NCI-H2227 treated with DMSO at 0.1 percent for 48 hours (cell line): ENCODE measurements at places on chromosomes 6 and 20.

GRCh38 chr6:509676-510075 lies 118.1 kb downstream of the IRF4 start:
- no peak for DNase-seq

DNA sequence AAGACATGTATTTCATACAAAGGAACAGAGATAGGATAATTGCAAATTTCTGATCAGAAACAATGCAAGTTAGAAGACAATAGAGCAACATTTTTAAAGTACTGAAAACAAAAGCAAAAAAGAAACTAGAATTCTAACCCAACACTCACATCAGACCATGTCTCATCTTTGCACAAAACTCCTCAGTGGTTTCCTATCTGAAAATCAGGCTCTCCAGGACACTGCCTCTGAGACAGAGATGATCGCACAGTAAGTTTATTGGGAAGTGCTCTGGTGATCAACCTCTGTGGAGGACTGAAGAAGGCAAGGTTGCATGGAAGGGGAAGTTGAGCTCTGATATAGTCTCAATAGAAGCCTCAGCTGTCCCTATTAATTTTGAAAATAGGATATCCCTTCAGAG lies 2.3 kb upstream of the TTBK1 start:
- DNase-seq, result no peak

DNA sequence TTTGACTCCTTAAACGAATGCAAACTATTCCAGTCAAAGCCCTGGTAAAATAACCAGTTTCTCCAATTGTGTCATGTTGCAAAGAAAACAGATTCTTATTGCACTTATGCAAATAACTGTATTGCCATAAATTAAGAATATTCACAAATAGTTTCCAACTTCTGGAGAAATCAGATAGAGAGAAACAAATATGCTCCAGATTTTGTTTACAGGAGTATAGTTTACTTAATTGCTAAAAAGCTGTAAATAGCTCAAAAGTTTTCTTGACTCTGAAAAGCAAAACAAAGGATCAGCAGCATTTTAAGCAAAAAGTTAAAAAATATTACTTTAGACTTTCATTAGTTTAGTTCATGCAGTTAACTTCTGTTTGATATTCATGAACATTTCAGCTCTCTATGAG lies 304.2 kb downstream of the PACRG start:
- DNase-seq, result no peak

DNA sequence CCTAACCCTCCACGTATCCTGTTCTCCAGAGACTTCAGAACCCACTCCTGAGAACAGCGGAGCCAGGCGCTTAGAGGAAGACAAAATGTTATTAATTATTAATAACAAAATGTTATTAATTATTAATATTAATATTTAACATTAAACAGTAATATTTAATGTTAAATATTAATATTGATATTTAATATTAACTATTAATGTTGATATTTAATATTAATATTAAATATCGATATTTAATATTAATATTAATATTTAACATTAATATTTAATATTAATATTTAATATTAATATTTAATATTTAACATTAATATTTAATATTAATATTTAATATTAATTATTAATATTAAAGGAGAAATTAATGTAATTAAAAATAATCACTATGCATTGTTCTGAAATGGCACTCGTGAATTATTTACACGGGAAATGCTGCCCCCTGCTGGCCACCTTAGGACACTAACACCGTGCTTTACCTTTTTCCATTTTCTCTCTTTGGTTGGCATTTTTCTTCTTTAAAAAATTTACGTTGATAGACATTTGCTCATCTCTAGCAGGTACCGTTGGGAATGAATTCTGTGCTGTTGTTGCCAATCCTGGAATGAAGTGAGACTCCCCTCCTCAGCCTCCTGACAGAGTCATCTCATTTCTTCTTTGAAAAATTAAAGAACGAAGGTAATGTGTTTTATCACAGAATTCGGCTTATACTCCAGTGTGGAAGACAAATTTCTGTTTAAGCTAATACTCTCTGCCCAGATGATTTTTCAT lies 7.5 kb upstream of the GGTLC1 start:
- DNase-seq, result peak; percentile 4

DNA sequence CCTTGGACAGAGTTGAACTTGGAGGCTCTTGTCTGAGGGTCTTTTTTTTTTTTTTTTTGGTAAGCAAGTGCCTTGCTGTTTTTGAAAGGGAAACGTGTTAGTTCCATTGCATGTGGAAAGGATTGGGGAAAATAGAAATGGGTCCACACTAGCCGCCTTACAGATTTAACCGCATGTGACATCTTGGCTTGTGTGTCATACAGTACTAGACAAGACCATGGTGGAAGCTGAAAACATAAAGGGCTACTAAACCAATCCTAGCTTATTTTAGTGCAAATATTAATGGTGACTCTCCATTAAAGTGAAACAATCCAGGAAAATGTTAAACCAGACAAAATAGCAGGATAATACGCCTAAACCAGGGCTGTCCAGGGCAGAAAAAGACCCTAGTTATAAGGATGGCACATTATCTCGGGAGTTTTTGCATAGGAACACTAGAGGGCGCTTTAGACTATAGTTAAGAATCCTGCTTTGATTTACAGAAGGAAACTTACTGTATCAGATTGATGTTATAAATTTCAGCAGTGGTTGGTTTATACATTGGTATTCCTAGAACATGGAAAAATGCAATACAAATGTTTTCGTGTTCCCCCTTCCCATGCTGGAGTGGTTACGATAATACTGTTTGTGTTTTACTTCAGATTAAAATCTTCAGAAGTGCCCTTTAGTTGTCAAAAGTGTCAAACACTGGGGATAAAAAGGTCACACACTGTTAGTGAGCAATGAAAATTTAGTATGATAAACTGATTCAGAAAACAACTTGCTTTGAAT lies 59.8 kb upstream of the DEK start:
- DNase-seq, result peak; percentile 80

DNA sequence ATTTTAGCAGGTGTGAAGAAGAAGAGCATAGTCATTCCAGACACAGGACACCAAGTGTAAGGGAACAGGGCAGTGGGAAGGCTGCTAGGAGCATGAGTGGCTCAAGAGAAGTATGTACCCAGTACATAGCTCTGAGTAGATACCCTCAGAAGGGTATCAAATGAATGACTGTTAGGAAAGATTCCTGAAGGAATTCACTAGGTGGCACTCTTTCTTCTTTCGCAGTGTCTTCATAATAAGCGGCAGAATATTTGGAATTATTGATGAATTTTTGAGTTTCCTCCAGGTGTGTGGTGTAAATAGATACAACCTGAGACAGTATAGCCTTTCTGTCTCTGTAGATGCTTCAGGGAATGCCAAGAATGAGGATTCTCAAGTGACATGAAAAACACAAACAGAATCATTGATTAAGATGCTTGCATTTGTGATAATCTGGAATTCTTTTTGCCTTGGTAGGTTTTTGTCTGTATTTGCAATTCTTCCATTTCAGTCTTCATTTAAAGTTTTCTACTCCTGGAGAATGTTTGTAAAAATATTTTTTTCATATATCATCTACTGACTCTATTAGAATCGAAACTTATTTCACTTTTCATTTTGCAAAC lies 264.3 kb upstream of the RIMS1 start:
- DNase-seq, result no peak

GRCh38 chr6:41683523-41684310 lies 45.4 kb downstream of the MDFI start:
- DNase-seq, result peak; percentile 46

GRCh38 chr6:69917834-69918233 lies 51.5 kb downstream of the COL19A1 start:
- no peak for DNase-seq

GRCh38 chr20:35387334-35387733 lies 24.4 kb downstream of the UQCC1 start:
- no peak for DNase-seq

DNA sequence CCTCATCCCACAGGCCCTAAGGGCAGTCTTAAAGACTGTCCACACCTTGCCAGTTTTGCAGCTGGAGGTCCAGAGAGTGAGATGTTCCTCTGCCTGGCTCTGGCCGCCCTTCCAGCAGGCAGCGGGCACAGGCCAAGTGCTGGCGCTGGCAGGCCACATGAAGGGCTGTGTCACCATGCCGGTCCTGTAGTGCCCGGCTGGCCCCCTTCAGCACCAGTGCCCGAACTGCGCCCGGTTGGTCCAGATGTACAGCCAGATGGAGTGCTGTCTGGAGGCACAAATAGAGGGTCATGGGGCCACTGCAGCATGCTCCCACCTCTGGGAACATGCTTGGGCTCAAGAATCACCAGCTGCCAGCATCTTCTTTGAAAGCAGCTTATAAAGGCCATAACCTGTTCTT lies 3.8 kb downstream of the NFKBIE start:
- DNase-seq, result no peak

- no peak for DNase-seq
Measured at GRCh38 chr6:108592371-108593337, 31.9 kb downstream of the FOXO3 start.

DNA sequence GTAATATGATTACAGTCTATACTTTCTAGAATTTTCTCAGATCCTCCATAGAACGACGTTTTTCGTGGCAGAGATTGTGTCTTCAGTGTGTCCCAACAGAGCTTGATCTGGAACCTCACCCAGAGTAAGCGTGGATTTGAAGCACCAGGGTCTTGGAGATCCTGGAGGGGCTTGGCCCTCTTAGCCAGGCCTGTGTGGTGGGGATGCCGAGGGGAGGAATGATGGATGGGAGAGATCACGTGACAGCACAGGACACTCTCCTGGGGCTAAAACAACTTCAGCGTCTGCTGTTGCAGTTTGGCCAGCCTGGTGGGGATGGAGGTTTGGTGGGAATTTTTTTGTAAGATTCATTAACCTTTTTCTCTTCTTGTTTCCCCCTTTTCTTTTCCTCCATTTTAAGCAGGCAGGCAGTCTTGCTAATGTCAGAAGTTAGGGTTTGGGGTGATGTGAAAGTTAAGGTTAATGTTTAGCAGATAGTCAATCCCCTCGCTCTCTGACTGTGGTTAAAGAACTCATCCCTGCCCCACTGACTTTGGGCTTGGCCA lies 100.7 kb upstream of the SULF2 start:
- DNase-seq, result no peak

GRCh38 chr6:73888050-73888449 lies 192.0 kb downstream of the CD109 start:
- no peak for DNase-seq

- no peak for DNase-seq
Measured at GRCh38 chr6:14595751-14596150, 478.2 kb downstream of the CD83 start.

- no peak for DNase-seq
Measured at GRCh38 chr6:99146711-99147110, 199.0 kb upstream of the FBXL4 start.

- DNase-seq, result no peak
Measured at GRCh38 chr6:66199171-66199570, 492.1 kb upstream of the EYS start.

GRCh38 chr6:118940770-118941169 lies 5.8 kb upstream of the MCM9 start:
- DNase-seq, result no peak
